ENCODE measurements at places on chromosomes 16 and 17. TPM values are rescaled to one million over a fixed set of nuclear protein-coding genes. Genes with fewer than 3 reads are reported as not detected.

The KRTAP1-5 gene
- total RNA-seq, result not detected

The TBX21 gene
- total RNA-seq, result 0.27 TPM

GRCh38 chr16:13594823-13595222 lies 325.1 kb upstream of the ERCC4 start:
- no peak overlapping the region for H3K4me3 ChIP-seq
- H3K4me1 ChIP-seq, result no peaks in the 10 kb centered on the region
- H3K27ac ChIP-seq, result no peak overlapping the region

DNA sequence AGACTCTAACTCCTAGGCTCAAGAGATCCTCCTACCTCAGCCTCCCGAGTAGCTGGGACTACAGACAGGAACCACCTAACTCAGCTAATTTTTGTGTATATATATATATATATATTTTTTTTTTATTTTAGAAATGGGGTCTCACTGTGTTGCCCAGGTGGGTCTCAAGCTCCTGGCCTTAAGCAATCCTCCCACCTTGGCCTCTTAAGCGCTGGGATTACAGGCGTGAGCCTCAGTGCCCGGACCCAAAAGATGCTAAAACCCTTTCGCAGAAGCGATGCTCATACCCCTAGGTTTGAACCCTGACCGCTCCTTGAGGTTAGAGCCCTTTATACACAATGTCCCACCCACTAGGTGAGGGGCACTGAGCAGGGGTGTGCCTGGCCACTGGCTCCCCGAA lies 2.2 kb upstream of the CLDN9 start:
- H3K36me3 ChIP-seq, result no peaks in the 10 kb centered on the region
- no peak overlapping the region for H3K27ac ChIP-seq

DNA sequence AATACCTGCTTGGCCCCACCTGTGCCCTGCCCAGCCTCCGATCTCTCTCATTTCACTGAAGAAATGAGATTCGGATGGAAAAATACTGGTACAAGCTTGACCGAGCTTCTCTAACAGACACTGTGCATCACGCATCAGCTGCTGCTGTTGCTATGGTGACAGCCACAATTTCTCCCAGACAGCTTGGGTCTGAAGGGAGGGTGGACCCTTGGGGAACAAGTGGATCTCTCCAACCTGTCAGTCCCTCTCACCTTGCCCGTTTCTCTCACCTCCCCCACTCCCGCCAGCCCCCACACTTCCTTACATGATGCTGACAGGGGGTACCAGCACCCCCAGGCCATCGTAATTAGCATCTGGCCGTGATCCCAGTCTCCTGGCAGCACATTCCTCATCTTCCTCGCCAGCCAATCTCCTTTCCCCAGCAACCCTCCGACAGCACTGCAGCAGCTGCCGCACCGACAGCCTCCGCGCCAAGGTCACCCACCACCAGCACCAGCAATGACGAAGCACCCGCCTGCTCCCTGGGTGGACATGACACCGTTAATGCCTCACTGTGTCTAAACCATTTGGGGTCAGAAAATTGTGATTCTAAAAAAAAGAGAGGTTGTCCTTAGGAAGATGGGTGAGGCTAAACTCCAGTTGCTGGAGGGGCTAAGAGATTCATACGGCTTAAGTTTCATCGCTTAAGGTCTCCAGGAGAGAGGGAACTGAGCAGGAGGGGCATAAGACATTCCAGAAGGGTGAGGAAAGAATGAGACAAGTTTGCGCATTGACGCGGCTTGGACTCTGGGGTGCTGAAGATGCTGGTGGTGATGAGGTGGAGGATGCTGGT lies 58.6 kb upstream of the TNRC6A start:
- no peaks in the 10 kb centered on the region for H3K36me3 ChIP-seq
- peak overlapping the region; percentile 68 for H3K27ac ChIP-seq
- peak; percentile 29 for DNase-seq
- no peaks in the 10 kb centered on the region for H3K4me1 ChIP-seq
- H3K27me3 ChIP-seq, result peaks cover 7% of the 10 kb centered on the region

DNA sequence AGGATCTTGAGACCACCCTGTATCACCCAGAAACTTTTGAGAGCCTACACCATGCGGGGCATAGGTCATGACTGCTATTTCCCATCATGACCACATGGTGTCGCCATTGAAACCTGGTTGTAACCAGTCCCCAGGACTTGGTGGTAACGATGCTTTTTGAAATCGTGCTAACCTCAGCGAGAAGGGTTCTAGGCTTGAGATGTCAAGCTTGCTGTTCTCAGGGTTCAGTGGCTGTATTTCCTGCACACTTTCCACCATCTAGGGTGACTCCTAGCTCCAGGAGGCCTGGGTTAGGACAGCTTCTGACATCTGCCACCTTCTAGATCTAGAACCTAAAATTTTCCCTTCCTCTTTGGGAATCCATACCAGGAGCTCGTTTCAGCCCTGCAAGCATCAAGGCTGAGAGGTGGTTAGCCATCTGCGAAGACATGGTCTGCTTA lies 13.0 kb upstream of the SPNS3 start:
- H3K4me3 ChIP-seq, result no peak overlapping the region
- no peaks in the 10 kb centered on the region for H3K27me3 ChIP-seq
- peak; percentile 66 for DNase-seq
- no peaks in the 10 kb centered on the region for H3K36me3 ChIP-seq

DNA sequence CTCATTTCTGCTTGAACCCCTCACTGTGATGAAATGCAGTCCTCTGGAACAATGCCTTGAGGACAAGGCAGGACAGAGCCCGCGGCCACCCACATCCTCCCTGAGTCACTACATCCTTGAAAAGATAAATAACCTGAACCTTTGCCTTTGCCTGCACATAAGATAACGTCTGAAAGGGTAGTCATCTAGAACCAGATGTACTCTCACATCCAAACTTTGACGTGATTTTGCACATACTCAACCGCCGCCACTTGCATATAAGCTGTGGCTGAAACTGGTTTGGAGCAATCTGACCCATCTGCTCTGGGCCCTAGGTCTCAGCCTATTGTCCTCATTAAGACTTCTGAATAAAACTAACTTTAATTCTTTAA lies 252.1 kb downstream of the PHKB start:
- H3K4me1 ChIP-seq, result no peaks in the 10 kb centered on the region
- no peak overlapping the region for H3K27ac ChIP-seq
- no peak for DNase-seq

DNA sequence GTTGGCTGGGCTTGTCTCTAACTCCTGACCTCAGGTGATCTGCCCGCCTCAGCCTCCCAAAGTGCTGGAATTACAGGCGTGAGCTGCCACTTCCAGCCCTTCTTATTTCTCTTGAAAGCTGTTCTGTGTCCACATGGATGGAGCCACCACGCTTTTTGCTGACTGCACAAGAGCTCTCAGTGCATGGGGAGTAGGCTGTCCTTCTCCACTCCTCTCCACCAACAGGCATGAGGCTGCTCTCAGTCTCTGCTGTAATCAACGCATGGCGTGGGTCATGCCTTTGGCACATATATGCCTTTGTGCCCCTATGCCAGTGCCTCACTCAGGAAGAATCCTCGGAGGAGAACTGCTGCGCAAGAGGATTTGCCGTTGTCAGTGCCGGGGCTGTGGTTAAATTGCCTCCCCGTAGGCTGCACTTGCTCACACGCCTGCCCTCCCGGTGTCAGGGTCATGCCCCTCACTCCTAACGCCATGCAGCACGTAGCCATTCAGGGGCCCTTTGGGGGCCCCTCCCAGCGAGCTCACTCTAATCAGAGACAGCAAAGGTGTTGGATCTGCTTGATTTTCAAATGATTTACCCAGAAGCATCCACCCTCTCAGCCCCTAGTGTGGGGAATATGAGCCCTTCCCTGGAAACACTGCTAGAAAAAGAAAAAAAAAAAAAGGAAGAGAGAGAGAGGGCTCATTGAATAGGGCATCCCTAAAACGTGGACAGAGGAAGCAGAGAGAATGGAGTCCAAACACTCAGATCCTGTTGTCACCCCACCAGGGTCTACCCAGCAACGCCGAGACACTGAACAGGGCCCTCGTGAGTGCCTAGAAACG lies 47.5 kb upstream of the ZCCHC14 start:
- H3K4me3 ChIP-seq, result no peak overlapping the region
- no peak for DNase-seq
- H3K4me1 ChIP-seq, result no peaks in the 10 kb centered on the region
- peak overlapping the region; percentile 67 for H3K27ac ChIP-seq
- peaks cover 21% of the 10 kb centered on the region for H3K27me3 ChIP-seq

- no peak overlapping the region for H3K4me3 ChIP-seq
- no peak for DNase-seq
- H3K27me3 ChIP-seq, result no peaks in the 10 kb centered on the region
- no peaks in the 10 kb centered on the region for H3K36me3 ChIP-seq
- H3K4me1 ChIP-seq, result peaks cover 35% of the 10 kb centered on the region
These were observed 8.4 kb upstream of the SREBF1 start for GRCh38 chr17:17845046-17845775.

DNA sequence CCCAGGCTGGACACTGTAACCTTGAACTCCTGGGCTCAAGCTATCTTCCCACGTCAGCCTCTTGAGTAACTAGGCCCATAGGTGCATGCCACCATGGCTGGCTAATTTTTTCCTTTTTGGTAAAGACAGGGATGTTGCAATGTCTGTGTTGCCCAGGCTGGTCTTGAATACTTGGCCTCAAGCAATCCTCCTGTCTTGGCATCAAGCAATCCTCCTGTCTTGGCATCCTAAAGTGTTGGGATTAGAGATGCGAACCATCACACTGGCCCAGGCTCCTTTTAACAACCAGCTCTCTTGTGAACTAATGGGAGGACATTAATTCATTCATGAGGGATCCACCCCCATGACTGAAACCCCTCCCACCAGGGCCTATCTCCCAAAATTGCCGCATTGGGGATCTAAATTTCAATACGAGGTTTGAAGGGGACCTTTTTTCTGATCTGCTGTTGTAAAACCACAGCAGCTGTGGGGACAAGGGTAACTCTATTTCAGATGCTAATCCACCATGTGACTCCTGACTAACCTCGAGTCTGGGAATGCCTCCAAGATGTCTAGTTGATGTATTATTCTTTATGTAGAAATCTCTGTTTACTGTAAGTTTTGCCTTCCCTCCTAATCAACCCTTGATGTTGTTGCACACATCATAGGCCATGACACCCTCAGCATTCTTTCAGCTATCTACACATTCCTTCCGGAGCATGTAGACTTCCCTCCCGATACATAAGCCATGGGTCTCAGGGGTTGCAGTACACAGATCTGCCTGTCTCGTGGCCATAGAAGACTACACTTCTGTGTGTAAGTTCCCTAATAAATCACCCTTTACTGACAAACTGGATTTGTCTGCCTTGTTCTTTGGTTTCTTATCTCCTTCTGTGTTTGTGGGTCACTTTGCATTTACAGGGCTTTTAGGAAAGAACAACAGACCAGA lies 37.6 kb downstream of the RNF112 start:
- no peaks in the 10 kb centered on the region for H3K36me3 ChIP-seq
- peak overlapping the region; percentile 84 for H3K27ac ChIP-seq
- no peaks in the 10 kb centered on the region for H3K27me3 ChIP-seq
- H3K4me3 ChIP-seq, result no peak overlapping the region

DNA sequence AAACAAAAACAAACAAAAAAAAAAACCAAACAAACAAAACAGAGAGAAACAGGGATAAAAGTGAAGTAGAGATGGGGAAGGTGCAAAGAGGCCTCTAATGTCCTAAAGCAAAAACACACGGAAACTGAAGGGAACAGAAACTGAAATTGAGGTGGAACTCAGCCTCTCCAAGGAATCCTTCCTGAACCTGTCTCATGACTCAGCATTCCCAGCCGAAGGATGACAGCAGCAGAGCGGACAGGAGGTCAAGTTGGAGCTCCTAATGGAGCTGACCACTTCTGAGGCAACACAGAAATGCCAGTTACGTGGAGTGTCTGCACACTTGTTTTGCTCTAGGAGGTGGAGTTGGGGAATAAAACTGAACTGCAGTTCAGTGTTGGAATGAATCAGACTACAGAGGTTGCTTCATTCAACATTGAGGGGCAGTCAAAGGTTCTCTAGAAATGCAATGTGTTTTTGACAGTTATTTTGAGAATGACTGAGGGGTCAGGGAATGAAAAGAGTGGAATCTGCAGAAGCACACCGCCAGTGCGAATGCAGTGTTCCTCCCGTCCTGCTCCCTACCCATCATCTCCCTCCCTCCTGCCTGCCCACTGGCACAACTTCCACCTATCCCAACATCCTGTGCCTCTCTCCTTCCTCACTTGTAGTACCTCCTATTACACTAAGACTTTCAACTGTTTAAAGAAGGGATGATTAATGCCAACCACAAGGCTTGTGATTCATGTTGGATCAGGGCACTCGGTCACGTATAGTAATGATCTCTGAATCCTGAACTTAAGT lies 6.3 kb downstream of the UBE2O start:
- no peak for DNase-seq
- no peak overlapping the region for H3K27ac ChIP-seq
- no peaks in the 10 kb centered on the region for H3K27me3 ChIP-seq
- no peaks in the 10 kb centered on the region for H3K4me1 ChIP-seq
- no peaks in the 10 kb centered on the region for H3K36me3 ChIP-seq

GRCh38 chr16:2919511-2920255 lies 8.0 kb downstream of the FLYWCH1 start:
- H3K36me3 ChIP-seq, result no peaks in the 10 kb centered on the region
